Nucleus accumbens (tissue), 56 donors: ENCODE measurements at places on chromosomes 7 and 10.

DNA sequence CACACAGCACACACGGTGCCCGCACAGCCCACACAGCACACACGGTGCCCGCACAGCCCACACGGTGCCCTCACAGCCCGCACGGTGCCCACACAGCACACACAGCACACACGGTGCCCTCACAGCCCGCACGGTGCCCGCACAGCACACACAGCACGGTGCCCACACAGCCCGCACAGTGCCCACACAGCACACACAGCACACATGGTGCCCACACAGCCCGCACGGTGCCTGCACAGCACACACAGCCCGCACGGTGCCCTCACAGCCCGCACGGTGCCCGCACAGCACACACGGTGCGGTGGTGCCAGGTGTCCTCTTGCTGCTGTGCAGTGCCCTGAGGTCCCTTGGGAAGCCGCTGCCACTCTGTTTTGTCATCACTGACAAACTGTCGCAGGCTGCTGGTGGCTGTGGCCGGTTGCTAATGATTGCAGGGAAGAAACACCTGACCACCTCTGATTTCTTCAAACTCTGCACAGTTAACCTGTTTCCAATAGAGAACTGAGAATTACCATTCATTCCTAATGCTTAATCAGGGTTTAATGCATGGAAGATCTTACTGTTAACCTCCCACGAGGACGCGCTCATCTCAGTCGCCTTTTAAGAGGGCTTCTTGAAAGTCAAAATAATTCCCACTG is 66.9 kb downstream of the GLRX3 start:
- DNase-seq: no peak

GRCh38 chr10:88366772-88367171 is 216.3 kb downstream of the RNLS start:
- no peak for DNase-seq

GRCh38 chr10:131165092-131165491 is 146.4 kb downstream of the TCERG1L start:
- DNase-seq: no peak

DNA sequence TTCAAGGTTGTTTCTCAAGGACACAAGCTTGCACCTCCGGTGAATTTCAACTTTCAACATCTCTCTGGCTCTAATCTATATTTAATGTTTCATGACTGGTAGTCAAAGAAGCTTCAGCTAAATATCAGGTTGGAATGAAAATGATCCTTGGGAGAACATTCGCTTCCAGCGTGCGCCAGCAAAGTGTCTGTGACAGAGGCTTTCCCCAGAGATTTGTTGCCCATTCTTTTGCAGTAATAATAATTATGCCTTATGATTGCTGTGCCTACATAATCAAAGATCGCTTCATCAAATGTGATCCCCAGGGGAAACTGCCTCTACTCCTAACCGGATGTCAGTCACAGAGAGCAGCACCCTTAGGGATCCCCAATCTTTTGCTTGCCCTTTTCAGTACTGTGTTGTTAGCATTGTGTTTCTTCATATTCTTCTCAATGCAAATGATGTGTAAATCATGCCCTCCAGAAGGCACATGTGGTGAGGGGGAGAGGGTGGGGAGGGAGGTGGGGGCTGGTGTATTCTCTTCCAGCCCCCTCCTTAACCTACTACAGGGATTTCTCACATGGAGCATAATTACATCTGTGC is 30.5 kb downstream of the FZD1 start:
- no peak for DNase-seq

DNA sequence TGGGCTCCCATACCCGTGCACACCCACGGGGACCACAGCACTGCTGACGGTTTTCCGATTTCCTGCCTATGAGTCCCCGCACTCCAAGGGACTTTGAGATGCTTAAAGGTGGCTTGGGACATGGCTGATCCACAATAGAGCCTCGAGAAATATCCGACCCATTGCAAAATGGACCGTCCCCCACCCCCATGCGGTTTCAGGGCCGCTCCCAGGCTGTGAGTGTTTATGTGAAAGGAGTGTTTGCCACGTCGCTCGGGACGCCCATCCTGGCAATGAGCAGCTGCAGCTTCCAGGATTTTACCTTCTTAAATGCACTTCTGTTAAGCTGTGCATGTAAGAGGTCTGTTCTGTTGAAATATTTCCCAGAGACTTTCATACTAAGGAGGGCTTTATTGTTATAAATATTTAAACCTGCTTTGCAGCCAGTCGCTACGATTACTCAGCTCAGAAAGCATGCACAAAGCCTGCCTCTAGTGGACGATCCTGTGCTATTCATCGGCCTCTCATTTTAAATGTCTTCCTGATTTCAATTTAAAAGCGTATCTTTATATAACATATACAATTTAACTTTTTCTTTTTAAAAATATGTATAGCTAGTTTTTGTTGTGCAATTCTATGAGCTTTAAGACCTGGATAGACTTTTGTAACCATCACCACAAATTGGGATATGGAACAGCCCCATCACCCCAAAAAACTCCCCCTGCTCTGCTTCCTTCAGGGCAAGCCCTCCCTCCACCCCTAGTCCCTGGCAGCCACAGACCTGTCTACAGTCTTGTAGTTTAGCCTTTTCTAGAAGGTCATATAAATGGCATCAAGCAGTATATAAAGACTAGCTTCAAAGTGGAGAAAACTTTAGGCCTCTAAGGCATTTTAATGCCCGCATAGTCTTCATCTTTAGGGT is 418.3 kb downstream of the PAXIP1 start:
- no peak for DNase-seq

DNA sequence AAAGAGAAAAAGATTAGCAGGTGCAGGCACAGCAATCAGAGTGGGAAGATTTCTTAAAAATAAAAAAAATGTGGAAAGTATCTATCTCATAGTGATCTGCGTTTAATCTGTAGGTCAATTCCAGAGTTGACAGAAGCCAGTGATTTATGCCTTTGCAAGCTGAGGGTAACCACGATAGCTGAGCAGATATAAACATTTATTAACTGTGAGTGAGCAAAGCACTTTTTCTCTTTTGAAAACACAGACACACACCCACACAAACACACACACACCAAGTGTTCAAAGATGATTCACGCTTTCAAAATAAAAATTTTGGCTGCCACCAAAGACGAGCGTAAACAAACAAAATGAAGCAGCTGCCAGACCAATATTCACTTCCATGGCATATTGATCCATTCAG is 243.2 kb upstream of the SLC26A5 start:
- DNase-seq: no peak

GRCh38 chr10:129030996-129031843 is 435.8 kb upstream of the MGMT start:
- peak; percentile 33 for DNase-seq

DNA sequence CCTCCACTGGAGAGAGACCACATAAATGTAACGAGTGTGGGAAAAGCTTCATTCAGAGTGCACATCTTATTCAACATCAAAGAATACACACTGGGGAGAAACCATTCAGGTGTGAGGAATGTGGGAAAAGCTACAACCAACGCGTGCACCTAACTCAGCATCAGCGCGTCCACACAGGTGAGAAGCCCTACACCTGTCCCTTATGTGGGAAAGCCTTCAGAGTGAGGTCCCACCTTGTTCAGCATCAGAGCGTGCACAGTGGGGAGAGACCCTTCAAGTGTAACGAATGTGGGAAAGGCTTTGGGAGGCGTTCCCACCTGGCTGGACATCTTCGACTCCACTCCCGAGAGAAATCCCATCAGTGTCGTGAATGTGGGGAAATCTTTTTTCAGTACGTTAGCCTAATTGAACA is 20.6 kb downstream of the FAM200A start:
- no peak for DNase-seq

DNA sequence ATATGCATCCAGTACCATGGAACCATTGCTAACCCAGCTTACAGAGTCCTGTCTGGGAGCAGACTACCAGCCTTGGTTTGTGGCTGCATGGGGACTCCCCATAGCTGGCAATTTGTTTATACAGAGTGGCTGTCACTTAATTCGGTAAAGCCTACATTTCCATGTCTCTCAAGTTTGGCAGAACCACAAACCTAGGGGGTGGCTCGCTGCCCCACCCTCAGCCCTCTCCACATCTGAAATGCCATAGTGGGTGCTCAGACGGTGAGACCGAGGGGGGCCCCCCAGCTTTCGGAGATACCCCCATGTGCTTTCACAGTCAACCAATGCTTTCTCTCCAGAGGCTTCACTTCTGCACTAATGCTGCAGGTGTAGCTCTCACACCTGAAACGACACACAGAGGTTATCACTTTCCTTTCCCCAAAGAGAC is 75.5 kb upstream of the KAT6B start:
- DNase-seq: no peak

- DNase-seq: no peak
These were observed 28.1 kb upstream of the GARS1 start for GRCh38 chr7:30566596-30566995.

DNA sequence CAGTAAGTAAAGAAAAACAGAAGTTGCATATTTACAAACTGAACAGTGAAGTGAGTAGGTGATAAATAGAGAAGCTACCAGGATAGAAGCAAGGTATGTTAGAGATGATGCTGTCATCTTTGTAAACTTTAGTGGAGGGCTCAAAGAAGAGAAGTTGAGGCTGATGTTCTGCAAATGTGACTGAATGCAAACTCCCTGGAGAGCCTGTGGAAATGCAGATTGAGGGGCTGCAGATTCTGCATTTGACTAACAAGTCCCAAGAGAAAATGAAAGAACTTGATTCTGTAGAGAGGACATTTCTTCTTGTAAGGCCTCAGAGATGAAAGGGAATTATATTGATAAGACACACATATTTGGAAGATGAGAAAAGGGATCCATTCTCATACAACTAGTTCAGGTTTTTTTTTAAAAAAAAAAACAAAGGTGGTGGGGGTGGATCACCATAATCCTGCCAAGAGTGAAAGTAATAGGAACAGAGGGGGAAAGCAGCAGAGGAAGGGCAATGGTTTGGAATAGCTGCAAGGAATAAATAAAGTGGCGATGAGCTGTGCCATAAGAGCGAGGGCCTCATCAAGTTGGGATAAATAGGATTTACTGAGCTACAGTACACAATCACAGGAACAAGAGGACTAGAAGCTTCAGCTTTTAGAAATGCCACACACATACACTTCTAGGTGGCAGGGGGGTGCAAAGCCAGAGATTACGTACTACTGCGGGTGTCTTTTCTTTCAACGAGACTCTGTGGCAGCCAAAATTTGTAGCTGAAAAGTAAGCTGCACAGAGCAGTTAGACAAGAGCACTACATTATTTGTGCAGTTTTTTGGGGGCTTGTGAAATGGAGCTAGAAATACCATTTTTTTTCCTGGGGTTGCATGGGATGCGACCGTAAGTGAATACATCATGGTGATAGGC is 778.5 kb downstream of the NRG3 start:
- DNase-seq: no peak

GRCh38 chr10:26543567-26544306 is 105.6 kb downstream of the APBB1IP start:
- DNase-seq: no peak

- no peak for DNase-seq
These were observed 303.9 kb downstream of the SDHAF3 start for GRCh38 chr7:97421307-97421930.

GRCh38 chr7:51062222-51062987 is 254.2 kb downstream of the COBL start:
- DNase-seq: no peak

DNA sequence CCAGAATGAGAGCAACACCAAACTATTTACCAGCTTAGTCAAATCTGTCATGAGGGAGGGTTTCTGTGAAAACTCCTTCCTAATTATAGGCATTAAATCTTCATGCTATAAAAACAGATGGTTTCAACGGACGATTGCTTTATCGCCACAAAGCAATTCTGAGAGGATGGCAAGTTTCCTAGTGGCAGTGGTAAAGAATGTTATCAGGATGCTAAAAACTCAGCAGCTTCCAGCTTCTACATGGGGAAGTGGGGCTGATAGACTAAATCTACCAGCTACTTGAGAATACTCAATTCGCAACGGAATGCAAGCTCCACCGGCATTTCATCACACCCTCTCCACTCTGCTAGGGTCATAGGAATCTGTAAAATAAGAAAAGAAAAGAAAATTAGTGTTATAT is 41.8 kb downstream of the JCAD start:
- no peak for DNase-seq

GRCh38 chr10:22666287-22667092 is 47.9 kb downstream of the PIP4K2A start:
- no peak for DNase-seq

GRCh38 chr10:107970512-107970911 is 806.0 kb upstream of the SORCS1 start:
- DNase-seq: no peak

DNA sequence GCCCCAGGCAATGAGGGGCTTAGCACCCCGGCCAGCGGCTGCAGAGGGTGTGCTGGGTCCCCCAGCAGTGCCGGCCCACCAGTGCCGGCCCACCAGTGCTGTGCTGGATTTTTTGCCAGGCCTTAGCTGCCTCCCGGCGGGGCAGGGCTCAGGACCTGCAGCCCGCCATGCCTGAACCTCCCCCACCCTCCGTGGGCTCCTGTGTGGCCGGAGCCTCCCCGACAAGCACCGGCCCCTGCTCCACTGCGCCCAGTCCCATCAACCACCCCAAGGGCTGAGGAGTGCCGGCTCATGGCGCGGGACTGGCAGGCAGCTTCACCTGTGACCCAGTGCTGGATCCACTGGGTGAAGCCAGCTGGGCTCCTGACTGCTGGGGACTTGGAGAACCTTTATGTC is 3.5 kb upstream of the ACSL5 start:
- DNase-seq: no peak

DNA sequence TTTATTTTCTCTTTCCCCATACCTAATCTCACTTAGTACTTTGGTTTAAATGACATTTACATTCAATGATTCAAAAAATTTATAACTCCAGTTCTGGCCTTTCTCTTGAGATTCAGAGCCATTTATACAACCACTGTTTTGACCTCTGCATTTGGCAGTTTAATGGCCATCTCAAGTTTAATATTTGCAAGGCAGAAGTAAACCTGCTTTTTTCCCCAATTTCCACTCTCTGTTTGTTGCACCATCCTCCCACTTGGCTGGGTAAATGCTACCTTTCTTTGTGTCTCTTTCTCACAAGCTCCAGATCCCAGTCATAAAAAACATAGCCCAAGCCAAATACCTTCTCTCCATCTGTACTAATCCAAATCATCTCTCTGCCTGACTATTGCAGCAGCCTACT is 315.2 kb upstream of the MTPN start:
- DNase-seq: no peak

- DNase-seq: no peak
These were observed 52.8 kb downstream of the NRF1 start for GRCh38 chr7:129664029-129665012.

DNA sequence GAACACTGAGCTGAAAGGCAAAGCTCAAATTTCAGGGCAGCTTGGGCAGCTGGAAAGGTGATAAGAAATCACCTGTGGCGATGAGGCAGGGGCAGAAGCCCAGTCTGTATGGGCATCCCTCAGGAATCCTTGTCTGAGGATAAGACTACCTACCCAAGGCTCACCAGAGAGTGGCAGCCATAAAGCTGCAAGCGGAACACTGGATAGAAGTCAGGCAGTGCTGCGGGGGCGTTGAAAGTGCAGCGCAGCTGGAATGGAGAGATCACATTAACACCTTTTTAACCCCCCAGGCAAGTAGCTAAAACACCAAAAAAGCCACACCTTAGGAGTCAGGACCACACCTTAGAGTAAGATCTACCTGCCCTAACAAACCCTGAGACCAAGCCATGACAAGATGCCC is 38.2 kb downstream of the ABCB5 start:
- DNase-seq: no peak

- DNase-seq: peak; percentile 10
These were observed 73.8 kb upstream of the SFMBT2 start for GRCh38 chr10:7484456-7485243.

GRCh38 chr7:4871930-4872675 is 10.3 kb upstream of the PAPOLB start:
- DNase-seq: no peak

- no peak for DNase-seq
These were observed 107.5 kb upstream of the WAC start for GRCh38 chr10:28425422-28425821.

GRCh38 chr7:143012001-143012400 is 14.9 kb downstream of the OR9A2 start:
- no peak for DNase-seq
